Esophagus muscularis mucosa (tissue), 4 donors: ENCODE measurements at places on chromosomes 5 and 9. TPM values are rescaled to one million over a fixed set of nuclear protein-coding genes. Genes with fewer than 3 reads are reported as not detected.

DNA sequence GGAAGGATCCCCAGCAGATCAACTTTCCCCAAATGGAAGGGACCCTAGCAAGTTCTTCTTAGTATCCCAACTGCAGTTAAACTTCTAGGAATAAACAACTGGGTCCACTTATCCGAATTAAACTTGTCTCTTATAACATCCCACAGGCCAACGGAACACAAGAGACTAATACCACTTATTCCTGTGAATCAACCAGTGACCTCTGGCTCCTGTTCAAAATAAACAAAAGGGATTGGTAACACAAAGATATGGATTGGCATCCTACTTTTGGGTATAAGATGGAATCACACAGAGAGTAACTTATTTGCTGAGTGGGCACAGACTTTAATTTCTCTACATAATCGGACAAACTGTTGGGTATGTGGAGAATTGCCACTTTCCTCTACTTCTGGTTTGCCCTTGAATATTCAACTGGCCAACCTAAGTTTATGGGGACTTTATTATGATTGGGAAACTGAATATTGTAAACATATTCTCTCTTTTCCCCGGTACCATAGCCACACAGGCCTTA, 12.4 kb upstream of the PAIP1 start:
- H3K27me3 ChIP-seq: no peaks in the 10 kb centered on the region
- H3K27ac ChIP-seq: peak overlapping the region; percentile 75
- no peak for DNase-seq
- H3K4me3 ChIP-seq: no peak overlapping the region
- H3K4me1 ChIP-seq: peaks cover 28% of the 10 kb centered on the region

- no peaks in the 10 kb centered on the region for H3K36me3 ChIP-seq
- H3K4me3 ChIP-seq: no peak overlapping the region
- H3K27me3 ChIP-seq: no peaks in the 10 kb centered on the region
- peaks cover 1% of the 10 kb centered on the region for H3K4me1 ChIP-seq
- H3K27ac ChIP-seq: no peak overlapping the region
These were observed 73.1 kb downstream of the NDFIP1 start for GRCh38 chr5:142181547-142182163.

DNA sequence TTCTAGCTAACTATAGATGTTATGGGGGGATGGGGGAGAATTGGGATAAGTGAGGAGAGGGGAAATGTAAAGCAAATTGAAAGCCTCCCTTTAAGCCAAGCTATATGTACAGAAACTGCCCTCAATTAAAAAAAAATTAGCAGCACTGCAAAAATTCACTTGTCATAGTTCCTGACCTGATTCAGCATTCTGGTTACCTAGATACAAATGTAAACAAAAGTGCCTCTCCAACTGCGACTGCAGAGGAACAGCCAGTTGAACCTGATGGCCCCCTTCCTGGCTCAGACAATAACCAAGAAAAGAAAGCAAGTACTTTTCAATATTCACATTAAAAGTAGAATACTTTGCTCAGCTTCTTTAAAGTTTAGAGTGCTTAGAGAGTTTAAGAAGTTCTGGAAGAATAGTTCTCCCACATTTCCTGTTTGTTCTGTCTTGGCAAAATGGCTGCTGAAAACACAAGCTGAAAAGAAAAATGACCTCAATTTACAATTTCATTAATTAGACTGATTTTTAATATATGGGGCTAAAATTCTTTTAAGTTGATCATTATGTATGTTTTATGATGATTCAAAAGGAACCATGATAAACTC, 1.5 kb downstream of the FAM81B start:
- H3K27ac ChIP-seq: no peak overlapping the region
- no peaks in the 10 kb centered on the region for H3K36me3 ChIP-seq
- H3K4me3 ChIP-seq: no peak overlapping the region
- DNase-seq: no peak
- no peaks in the 10 kb centered on the region for H3K4me1 ChIP-seq

DNA sequence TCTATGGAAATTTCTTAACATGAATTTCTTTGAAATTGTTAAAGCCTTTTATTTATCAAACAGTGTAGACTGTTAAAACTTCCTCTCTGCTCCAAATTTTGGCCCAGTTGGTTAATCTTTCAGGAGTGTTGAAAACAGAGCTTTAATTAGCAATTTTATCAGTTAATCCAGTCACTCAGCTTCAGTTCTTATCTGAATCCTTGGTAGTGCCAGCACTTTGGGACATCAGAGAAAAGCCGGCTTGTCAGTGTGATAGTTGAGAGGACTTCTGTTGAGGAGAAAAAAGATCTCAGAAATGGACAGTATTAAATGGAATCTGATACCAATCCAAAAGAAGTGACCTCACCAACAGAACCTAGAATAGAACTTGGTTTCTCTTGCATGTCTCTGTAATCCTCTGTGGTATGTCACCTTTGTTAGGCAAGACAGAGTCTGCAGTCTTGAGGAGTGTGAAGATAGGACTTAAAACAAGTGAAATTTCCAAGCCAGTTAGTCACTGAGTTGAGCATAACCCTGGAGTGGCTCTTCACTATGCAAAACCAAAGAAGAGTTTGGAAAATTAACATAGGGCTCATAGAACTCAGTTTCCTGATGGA, 251.8 kb downstream of the NNT start:
- no peaks in the 10 kb centered on the region for H3K4me1 ChIP-seq
- DNase-seq: no peak

- no peak overlapping the region for H3K4me3 ChIP-seq
- H3K4me1 ChIP-seq: peaks cover 67% of the 10 kb centered on the region
- DNase-seq: no peak
These were observed 41.1 kb upstream of the NEK6 start for GRCh38 chr9:124216474-124217176.

GRCh38 chr5:35832762-35833161, 23.9 kb upstream of the IL7R start:
- H3K4me1 ChIP-seq: no peaks in the 10 kb centered on the region
- no peak for DNase-seq
- H3K4me3 ChIP-seq: no peak overlapping the region
- no peaks in the 10 kb centered on the region for H3K36me3 ChIP-seq
- no peak overlapping the region for H3K27ac ChIP-seq

GRCh38 chr9:96150324-96151227, 151.4 kb downstream of the HSD17B3 start:
- peaks cover 31% of the 10 kb centered on the region for H3K4me1 ChIP-seq
- H3K4me3 ChIP-seq: no peak overlapping the region
- DNase-seq: no peak
- no peaks in the 10 kb centered on the region for H3K36me3 ChIP-seq

DNA sequence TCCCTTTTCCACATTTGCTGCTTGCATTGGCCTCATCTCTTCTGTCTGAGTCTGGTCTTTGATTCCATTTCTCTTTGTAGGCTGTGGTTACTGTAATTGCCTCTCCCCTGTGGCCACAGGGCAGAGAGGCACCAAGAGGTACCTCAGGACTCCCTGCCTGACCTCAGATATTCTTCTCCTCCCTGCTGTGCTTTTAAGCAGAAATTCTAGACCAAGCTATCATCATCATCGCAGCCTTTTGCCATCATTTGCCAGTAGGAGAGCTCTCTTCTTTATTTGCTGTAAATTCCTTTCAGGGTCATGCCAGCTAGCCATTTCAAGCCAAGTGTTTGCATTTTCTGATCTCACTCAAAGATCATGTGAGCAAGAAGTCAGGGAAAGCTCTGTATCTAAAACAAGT, 369.6 kb downstream of the ICE1 start:
- H3K4me3 ChIP-seq: no peak overlapping the region
- peaks cover 7% of the 10 kb centered on the region for H3K4me1 ChIP-seq
- no peaks in the 10 kb centered on the region for H3K36me3 ChIP-seq

GRCh38 chr9:96006961-96007360, 131.5 kb downstream of the ERCC6L2 start:
- no peak overlapping the region for H3K4me3 ChIP-seq
- H3K36me3 ChIP-seq: peaks cover 46% of the 10 kb centered on the region
- H3K4me1 ChIP-seq: peaks cover 24% of the 10 kb centered on the region
- no peaks in the 10 kb centered on the region for H3K27me3 ChIP-seq

GRCh38 chr5:80967500-80968181, 7.5 kb downstream of the RASGRF2 start:
- no peaks in the 10 kb centered on the region for H3K27me3 ChIP-seq
- H3K4me1 ChIP-seq: peaks cover 19% of the 10 kb centered on the region
- H3K36me3 ChIP-seq: no peaks in the 10 kb centered on the region
- H3K27ac ChIP-seq: peak overlapping the region; percentile 17
- no peak overlapping the region for H3K4me3 ChIP-seq

DNA sequence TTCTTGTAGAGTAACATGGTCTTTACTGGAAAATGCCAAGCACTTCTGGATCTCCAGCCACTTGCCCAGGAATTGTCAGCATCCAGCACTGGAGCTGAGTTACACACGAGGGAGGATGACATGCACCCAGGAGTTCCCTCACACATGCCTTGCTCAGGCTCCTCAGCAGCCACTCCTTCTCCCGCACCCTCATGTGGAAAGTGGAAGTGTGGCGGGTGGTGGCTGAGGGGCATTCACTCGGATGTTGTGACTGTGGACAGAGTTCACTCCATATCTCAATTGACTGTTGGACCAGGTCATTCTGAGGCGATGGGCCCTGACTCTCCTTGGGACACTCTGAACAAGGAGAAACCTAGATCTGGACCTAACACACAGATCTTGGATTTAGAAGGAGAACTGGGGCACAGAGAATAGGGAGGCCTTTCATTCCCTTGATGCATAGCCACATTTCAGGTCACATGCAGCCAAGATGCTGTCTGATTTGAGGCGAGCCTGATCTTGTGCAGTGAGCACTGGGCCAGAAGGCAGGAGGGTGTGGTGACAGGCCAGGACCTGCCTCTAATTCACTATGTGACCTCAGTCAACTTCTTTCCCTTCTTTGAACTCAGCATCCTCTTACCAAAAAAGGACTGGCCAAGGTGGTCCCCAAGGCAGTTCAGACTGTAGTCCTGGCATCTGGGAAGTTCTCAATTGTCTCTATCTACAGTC, 62.1 kb downstream of the CYSTM1 start:
- H3K27me3 ChIP-seq: no peaks in the 10 kb centered on the region
- H3K36me3 ChIP-seq: no peaks in the 10 kb centered on the region
- DNase-seq: no peak
- H3K27ac ChIP-seq: no peak overlapping the region

GRCh38 chr5:8613078-8613685, 744.2 kb downstream of the MTRR start:
- H3K36me3 ChIP-seq: no peaks in the 10 kb centered on the region
- no peak for DNase-seq
- H3K27me3 ChIP-seq: no peaks in the 10 kb centered on the region
- no peaks in the 10 kb centered on the region for H3K4me1 ChIP-seq

CTNND2 gene
- total RNA-seq: 1.3 TPM
